ENCODE measurements at places on chromosomes 6 and 20. TPM values are rescaled to one million over a fixed set of nuclear protein-coding genes. Genes with fewer than 3 reads are reported as not detected.

Gene SAPCD1
- total RNA-seq: 4.7 TPM

Gene SPATA25
- total RNA-seq: not detected

DNA sequence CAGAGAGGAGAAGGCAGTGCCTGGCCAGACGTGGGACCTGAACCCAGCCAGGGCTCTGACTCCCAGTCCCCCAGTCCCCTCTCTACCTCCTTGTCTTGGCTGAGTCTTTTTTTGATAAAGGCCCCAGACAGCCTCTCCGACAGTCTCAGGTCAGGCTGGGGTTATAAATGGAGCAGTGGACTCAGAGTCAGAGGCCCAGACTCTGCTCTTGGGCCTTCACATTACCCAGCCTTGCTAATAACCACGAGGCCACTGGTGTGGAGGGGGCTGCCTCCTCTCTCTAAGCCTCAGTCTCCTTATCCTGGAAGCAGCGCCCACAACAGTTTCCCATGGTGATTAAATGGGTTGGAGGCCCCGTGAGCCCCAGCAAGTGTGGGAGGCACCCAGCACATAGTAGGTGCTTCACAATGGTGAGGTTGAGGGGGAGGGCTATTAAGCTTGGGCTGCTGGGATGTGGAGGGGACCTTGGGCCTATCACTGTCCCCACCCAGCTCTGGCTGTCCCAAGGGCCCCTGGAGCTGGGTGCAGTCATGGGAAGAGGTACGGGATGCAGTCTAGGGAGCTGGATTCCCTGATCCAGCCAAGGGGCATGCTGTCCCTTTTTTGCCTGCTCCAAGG, 35.7 kb downstream of the TGM2 start:
- DNase-seq: no peak

Gene CAP2
- total RNA-seq: 7.6 TPM

Gene HTR1B
- 2.7 TPM for total RNA-seq

GRCh38 chr6:167757249-167757648, 69.5 kb upstream of the AFDN start:
- DNase-seq: no peak

Gene SLC22A7
- not detected for total RNA-seq

- no peak for DNase-seq
These were observed 96.3 kb downstream of the RFPL4B start for GRCh38 chr6:112443179-112444065.
